ENCODE measurements at places on chromosomes 5 and 9.
A peak's percentile ranks its signal among the peaks of the same experiment; 100 is the strongest.

DNA sequence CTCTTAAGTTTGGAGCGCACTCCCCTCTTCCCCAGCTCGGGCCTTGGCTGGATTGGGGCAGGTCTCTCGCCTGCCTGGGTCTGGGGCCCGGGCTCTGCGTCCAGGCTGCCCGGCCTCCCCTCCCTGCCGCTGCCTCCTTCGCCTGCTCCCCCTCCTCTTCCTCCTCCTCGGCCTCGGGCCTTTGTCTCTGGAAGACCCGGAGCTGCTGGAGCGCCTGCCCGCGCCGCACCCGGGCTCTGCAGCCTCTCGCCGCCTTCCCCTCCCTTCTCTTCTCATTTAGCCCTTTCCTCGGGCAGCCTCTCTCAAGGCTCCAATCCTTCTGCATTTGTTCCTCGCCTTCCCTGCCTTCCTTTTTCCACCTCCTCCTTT is 218.5 kb downstream of the C9orf50 start:
- no peak for DNase-seq

DNA sequence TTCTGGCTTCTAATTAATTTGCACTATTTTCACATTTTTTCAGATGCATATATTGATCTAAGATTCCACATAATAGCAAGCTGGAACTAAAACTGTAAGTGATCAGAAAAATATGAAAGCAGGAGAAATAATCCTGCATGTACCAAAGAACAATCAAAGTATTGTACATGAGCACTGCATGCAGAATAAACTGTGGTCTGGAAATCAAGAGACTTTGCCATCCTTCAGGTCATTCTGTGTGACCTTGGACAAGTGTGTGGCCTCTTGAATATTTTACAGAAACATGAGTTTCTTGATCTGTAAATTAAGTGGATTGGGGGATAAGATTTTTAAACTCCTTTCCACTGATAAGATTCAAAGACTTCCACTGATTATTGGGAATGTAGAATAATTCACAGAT is 99.2 kb upstream of the GNAQ start:
- DNase-seq, result no peak

GRCh38 chr5:7533941-7534340 is 138.0 kb downstream of the ADCY2 start:
- no peak for DNase-seq

- DNase-seq, result no peak
Observed at GRCh38 chr5:117095346-117096332, 521.0 kb upstream of the SEMA6A start.

GRCh38 chr9:101119206-101119819 is 90.8 kb downstream of the PLPPR1 start:
- DNase-seq, result peak; percentile 19

DNA sequence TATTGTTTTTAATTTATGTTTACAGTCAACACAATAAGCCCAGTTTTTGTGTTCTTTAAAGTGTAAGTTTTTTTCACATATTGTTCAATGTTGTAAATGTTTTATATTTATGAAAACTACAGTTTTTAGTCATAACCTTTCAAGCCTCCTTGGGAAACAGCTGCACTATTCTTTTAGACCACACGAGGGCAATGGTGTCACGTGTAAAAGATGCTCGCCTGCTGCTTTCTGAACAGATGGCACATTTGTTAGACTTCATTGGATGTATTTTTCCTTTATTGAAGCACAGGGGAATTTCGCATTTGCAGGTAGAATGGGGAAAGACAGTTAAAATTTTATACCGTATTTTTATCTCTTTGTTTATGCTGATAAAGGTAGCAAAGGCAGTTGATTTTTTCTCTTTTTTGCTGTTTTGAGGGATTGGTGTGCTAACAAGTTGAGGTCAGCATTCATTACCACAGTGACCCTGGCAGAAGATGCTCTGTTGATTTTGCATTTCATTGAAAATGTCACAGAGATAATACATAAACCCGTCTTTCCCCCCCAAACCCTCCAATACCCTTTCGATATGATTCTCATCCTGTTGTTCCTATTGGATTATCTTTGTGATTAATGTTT is 59.0 kb downstream of the MAT2B start:
- DNase-seq, result peak; percentile 34

DNA sequence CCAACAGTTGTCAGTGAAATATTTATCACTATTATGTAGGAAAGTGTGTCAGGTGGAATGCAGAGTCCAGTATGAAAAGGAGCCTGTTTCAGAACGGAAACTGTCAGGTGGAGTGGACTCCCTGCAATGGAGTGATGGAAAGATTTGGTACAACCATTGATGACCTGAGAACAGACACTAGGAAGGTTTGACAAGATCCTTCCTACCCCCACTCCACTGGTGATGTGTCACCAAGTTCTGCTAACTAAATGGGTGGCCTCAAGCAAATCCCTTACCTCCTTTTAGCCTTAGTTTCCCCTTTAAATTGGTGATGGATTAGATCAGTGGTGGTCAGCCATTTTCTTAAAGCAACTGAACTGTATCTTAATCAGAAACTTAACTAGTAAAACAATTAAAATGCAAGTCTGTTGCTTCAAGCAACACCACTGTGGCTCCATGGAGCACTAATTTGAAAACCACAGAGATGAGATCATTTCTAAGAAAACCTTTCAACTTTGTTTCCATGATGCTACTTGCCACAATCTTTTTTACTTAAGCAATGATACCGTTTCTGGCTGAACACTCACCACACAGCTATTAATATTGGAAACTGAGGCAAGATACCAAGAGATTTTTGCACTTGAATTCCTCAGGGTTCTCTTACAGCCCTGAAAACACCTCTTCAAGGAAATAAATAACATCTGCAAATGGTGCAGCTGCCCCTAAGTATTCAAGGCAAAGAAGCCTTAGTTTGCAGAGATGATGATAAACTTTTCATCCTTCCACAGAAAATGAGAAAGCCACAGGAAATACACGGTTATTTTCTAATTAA is 140.6 kb downstream of the ERCC6L2 start:
- no peak for DNase-seq

GRCh38 chr9:68455451-68455850 is 85.2 kb downstream of the TMEM252 start:
- DNase-seq, result no peak

DNA sequence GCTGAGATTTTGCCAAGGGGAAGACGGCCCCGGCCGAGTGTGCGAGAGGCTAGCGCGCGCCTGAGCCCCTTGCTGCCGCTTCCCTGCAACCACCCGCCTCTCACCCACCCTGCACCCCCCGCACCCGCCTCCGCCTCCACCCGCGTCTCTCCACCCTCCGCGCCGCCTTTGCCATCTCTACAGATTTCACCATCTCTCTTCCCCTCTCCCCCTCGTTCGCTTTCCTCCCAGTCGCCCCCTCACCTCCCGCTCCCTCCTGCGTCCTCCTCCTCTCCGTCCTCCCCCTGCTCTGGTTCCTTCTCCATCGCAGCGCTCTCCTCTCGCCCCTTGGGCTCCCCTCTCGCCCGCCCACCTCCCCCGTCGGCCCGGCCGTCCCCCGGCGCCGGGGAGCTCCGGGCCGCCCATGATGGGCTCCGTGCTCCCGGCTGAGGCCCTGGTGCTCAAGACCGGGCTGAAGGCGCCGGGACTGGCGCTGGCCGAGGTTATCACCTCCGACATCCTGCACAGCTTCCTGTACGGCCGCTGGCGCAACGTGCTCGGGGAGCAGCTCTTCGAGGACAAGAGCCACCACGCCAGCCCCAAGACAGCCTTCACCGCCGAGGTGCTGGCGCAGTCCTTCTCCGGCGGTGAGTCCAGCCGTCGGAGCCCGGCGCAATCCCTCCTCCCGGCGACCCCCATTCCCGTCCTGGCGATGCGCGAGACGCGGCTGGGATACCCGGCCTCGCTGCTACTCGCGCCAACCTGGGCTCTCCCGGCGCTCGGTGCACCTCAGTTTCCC is at the start of gene PRDM12:
Gene PRDM12, plus strand, starts transcription at position 344 of the 778 bp plus-strand sequence. Its CDS starts 60 bp downstream, at position 404.
- DNase-seq, result no peak

DNA sequence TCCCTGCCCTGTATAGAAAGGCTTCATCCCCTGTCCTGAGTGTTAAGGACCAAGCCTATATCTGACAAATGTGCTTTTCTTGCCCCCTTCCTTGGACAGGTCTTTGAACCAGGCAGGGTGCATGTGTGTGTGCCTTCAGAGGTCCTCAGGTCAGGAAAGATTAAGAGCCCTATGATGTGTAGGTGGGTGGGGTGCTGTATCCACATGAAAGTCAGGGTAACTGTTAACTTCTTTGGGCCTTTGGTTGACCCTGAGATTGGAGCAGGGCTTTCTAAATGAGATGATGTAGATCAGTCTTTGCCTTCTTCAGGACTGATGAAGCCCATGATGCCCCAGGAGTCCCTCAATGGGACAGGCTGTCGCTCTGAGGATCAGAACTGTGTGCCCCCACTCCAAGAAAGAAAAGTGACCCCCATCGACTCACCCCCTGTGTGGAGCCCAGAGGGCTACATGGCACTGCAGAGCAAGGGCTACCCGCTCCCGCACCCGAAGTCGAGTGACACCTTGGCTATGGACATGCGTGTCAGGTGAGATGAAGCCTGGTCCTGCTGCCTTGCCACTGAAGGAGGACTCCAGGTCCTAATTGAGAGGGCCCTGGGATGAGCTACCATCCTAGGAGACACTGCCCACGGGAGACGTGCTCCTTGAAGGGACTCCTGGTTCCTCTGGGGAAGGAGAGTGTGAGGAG is 29.4 kb upstream of the POMT1 start:
- no peak for DNase-seq

- no peak for DNase-seq
Observed at GRCh38 chr5:33343676-33344327, 97.0 kb upstream of the TARS1 start.

DNA sequence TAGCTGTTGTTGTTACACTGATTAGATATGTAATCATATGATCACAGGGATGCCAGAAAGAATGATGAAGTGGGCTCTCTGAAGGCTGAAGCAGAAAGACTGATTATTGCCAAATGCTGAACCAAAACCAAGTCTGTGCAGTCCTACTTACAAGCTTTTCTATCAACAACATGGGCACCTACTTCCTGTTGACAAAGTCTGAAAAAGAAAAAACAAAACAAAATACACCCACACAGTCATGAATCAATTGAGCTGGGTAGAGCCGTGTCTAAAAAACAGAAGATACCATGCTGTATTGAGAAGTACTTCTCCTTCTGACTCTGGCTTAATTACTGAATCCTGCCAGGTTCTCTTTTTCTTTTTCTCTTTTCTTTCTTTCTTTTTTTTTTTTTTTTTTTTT is 363.4 kb downstream of the RAB3C start:
- no peak for DNase-seq

GRCh38 chr5:1368756-1369155 is 23.9 kb upstream of the CLPTM1L start:
- DNase-seq, result no peak

DNA sequence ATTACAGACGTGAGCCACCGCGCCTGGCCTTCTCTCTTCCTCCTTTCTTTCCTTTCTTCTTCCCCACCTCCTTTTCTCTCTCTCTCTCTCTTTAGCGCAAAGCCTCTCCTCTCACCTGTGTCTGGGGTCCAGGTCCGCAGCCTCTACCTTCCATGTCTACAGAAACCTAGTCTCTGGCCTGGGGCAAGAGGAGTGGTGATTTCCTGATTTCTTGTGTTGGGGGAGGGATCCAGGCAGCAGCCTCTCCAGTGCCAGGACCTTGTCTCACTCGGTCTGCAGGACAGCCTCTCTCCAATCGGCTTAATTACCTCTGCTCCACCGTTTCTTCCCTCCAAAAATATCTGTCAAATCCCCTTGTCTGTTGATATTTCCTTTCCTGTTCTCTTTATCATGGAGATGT is 16.1 kb upstream of the FAM120A start:
- no peak for DNase-seq

- no peak for DNase-seq
Observed at GRCh38 chr9:38756702-38757101, 36.8 kb upstream of the FAM240B start.

- DNase-seq, result no peak
Observed at GRCh38 chr5:54927097-54927746, 58.2 kb downstream of the ESM1 start.

Data from AML-193 (cell line).